CD4-positive, alpha-beta T cell treated with Interleukin-4 for 1 hour (primary cell): ENCODE measurements at places on chromosomes 11 and 22.

- no peak for DNase-seq
Measured at GRCh38 chr11:17383461-17383860, 5.0 kb downstream of the KCNJ11 start.

- no peak for DNase-seq
Measured at GRCh38 chr11:111298413-111299100, at the start of gene POU2AF3. Gene POU2AF3 (plus strand): TSS chr11:111298546. CDS start chr11:111298582, 36 bp downstream.

DNA sequence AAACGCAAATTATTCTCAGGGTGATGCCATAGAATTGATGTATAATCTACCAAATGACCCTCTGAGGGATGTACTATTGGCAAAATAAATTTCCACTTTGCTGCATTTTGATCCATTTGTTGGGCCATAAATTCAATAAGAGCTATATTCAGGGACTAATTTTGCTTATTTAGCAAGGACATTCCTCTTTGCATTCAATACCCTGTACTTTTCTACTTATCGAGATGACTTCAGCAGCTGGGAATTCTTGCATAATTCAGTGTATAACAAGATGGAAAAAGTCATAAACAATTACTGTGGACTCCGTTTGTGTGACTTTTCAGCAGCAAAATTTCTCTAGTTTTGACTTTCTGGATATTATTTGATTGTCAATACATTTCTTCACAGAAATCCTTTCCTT, 744.7 kb upstream of the CCDC179 start:
- no peak for DNase-seq

GRCh38 chr11:95556342-95557163, 233.0 kb downstream of the FAM76B start:
- DNase-seq, result no peak

DNA sequence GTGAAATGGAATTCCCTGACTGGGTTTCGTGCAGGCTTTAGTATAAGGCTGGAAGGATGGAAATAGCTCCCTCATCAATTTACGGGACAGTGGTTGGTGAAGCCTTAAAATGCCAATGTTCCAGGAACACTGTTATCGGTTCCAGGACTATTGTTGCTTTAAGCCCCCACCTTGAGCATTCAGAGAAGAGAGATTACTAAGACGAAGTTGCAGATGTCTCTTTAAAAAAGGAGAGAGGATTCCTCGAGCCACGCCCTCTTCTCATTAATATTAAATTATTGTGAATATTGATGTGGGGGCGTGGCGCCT, 195 bp upstream of the CREB3L1 start:
- DNase-seq, result no peak
